ENCODE measurements at places on chromosomes 2 and 18.

DNA sequence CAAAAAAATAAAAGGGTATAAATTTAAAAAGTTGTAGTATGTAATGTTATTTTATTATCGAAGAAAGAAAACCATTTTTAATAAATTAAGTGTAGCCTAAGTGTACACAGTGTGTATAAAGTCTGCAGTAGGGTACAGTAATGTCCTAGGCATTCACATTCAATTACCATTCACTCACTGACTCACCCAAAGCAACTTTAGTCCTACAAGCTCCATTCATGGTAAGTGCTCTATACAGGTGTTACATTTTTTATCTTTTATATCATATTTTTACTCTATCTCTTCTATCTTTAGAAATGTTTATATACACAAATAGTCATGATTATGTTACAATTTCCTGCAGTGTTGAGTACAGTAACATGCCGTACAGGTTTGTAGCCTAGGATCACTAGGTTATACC, 59.5 kb downstream of the RABL2A start:
- DNase-seq: no peak

DNA sequence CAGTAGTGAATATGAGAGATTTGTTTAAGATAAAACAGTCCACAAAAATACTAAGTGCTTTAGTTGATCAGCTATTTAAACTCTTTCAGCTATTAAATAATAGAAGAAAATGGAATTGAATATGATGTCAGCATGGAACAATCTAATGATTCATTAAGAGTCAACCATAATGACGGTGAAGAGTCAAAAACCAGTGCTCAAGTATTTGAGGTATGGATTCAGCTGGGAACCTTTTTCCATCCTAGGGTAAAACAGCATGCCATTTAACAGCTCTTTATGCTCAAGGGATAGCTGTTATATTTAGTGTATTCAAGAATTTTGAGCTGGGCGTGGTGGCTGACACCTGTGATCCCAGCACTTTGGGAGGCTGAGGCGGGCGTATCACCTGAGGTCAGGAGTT, 29.7 kb downstream of the CARF start:
- DNase-seq: no peak

GRCh38 chr2:59182249-59182648, 941.1 kb upstream of the FANCL start:
- DNase-seq: no peak

- DNase-seq: no peak
These were observed 173.3 kb downstream of the ANKRD44 start for GRCh38 chr2:197137231-197137630.

DNA sequence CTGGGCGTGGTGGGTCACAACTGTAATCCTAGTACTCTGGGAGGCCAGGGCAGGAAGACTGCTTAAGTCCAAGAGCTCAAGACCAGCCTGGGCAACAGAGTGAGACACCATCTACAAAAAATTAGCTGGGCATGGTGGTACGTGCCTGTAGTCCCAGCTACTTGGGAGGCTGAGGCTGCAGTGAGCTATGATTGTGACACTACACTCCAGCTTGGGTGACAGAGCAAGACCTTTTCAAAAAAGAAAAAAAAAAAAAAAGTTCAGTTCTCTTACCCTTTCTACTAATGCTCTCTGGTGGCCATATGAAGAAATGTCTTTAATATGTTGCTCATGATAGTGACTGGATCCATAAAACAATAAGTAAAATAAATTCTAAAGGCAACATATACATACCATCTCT, 14.9 kb downstream of the TYW5 start:
- no peak for DNase-seq

DNA sequence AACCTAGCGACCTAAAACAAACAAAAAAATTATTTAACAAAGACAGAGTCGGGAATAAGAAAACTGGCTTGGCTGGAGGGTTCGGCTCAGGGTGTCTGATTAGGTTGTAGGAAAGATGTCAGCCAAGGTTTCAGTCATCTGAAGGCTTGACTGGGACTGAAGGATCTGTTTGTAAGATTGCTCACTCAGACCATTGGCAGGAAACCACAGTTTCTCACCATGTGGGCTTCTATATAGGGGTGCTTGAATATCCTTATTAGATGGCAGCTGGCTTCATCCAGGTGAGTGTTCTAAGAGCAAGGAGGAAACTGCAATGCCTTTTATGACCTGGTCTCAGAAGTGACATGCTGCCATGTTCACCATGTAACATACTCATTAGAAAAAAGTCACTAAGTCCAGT, 999 bp upstream of the IL36B start:
- DNase-seq: no peak

- DNase-seq: no peak
These were observed 272.0 kb downstream of the SMAD2 start for GRCh38 chr18:47658498-47658897.

- no peak for DNase-seq
These were observed 26.9 kb downstream of the SGPP2 start for GRCh38 chr2:222451224-222451674.

DNA sequence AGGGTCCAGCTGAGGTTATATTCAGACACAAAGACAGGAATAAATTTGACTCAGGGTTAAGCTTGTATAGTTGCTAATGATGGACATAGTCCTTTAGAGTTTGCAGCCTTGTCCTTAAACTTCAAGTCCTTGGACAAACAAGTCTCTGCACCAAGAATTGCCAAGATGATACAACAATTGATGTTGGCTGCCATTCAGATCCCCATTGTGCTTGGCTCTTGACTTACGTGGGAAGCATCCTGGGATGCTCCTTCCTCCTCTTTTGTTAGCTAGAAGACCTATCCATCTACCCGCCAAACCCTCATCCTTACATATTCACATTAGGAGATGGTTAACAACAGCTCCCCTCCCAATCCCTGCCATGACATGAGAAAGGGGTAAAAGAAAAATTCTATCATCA, 115.6 kb downstream of the RDH14 start:
- no peak for DNase-seq

- DNase-seq: no peak
These were observed 192.1 kb upstream of the RND3 start for GRCh38 chr2:150679456-150680120.

GRCh38 chr18:9329471-9329870, 5.1 kb upstream of the TWSG1 start:
- no peak for DNase-seq

DNA sequence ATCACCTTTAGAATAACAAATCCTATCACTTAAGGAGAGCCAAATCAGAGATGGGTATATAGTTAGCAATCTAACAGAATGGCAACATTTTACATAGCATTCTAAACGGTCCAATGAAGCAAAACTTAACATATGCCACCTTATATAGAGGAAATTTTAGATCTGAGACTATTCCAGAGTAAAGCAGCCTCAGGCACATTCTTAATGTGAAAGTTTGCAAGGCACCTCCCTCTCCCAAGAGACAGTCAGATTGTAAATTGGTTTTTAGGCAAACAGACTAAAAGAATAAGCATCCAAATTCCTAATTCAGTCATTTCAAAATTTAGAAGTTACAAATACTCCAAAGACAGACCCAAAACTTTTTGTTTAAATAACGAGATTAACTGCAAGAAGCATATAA, 292.9 kb downstream of the STK39 start:
- DNase-seq: no peak

DNA sequence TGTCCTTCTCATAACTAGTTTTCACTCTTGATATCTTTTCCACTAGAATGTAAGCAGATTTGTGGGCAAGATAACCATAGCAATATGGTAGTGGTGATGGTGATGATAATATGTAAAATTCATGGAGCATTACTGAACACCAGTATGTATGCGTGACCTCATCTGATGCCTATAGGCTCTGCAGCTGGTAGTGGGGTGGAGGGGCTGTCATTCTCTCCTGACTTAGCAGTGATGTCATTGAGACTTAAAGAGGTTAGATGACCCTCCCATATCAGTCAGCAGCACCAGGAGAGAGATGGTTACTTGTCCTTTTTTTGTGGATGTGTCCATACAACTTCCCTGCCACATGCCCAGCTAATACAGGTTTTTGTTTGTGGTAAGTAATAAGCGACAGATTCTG, 27.9 kb downstream of the PARD3B start:
- DNase-seq: no peak

GRCh38 chr2:17272170-17272569, 246.1 kb downstream of the RAD51AP2 start:
- DNase-seq: no peak

- DNase-seq: no peak
These were observed 65.7 kb upstream of the RTN4 start for GRCh38 chr2:55115761-55116597.

- DNase-seq: no peak
These were observed 92.2 kb downstream of the ALPK2 start for GRCh38 chr18:58536534-58537271.

- DNase-seq: no peak
These were observed 11.0 kb upstream of the NBEAL1 start for GRCh38 chr2:203003716-203004115.

- no peak for DNase-seq
These were observed 794.2 kb downstream of the ERBB4 start for GRCh38 chr2:211744379-211744778.

DNA sequence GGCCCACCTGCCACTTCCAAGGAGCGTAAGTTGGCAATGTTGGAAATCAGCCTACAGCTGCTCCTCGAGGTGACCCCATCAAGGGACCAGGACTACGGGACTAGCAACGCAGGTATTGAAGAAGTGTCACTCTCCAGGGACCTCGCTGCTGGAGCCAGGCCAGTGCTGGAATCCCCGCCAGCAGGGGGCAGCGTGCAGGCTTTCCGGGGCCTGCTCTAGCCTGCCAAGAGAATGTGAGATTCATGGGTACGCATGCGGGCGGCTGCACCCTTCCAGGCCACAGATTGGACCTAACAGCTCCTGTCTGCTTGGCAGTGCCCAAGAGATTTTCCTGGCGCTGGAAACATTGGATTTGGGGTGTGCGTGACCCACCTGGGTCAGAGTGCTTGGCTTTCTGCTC, 182.8 kb upstream of the RAB12 start:
- DNase-seq: peak; percentile 6

- DNase-seq: no peak
These were observed 182.0 kb downstream of the UXS1 start for GRCh38 chr2:106012001-106012590.

GRCh38 chr18:3511980-3512379, 62.0 kb downstream of the TGIF1 start:
- no peak for DNase-seq

- no peak for DNase-seq
These were observed 233.7 kb downstream of the EN1 start for GRCh38 chr2:118613737-118614136.

DNA sequence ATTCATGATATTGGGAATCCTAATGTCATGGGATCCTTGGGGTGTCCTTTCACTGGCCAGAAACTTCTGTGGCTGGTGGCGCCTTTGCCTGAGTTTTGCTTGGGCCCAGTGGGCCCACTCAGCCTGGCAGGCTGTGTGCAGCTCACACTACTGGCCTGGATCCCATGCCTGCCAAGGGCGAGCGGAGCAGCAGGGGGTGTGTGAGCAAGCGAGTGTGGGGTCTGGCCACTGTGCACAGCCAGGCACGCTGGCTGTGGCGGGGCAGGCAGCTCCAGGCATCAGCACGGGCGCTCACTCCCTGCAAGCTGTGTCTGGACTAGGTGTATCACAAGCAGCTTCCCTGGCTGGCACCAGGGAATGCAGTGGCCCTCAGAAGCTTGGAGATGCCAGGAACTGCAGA, 74.5 kb downstream of the NCOA1 start:
- DNase-seq: no peak

GRCh38 chr18:11946756-11947155, 34.6 kb upstream of the IMPA2 start:
- no peak for DNase-seq

GRCh38 chr2:216645636-216645950, 12.4 kb downstream of the IGFBP2 start:
- DNase-seq: no peak

DNA sequence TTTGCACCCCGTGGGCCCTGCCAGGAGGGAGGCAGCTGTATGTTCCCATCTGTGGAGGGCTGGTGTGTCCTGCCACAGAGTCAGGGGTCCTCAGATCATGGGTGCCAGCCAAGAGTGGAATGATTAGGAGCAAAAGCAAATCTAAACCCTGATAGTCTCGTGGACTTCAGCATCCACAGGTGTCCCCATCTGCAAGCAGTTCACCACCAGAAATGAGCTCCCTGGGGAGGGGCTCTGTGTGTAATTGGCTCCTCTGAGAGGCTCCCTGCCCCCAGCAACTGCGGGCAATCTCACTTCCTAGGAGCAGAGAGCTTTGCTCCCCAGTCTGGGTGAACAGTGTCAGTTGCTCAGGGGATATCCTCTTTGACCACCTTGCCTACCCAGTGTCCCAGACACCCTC, 78.1 kb downstream of the HNRNPLL start:
- DNase-seq: no peak

GRCh38 chr2:218344090-218344754, 12.4 kb upstream of the CATIP start:
- DNase-seq: no peak

DNA sequence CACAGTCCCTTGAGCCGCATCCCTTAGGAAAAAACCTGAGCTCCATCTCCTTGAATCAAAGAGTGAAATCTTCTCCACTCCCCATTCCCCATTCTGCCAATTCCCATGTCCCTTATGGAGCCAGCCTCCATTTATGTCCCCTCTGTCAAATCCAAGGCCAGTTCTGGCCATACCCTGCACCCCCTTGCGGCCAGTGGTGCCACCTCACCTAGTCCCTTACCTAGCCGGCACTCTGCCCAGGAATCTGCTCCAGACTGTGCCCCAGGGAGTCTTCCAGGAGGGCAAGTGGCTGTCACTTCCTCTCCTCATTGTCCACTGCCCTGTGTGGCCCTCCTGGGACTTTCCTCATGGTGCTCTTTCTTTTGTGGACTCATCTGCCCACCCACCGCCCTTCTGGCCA, 195.4 kb upstream of the RMP24 start:
- no peak for DNase-seq

GRCh38 chr2:180056367-180057118, 49.4 kb upstream of the CWC22 start:
- DNase-seq: no peak

- DNase-seq: peak; percentile 12
These were observed 16.5 kb downstream of the DYNC1I2 start for GRCh38 chr2:171703574-171704347.

GRCh38 chr2:233288663-233289062, 19.0 kb upstream of the SAG start:
- no peak for DNase-seq

DNA sequence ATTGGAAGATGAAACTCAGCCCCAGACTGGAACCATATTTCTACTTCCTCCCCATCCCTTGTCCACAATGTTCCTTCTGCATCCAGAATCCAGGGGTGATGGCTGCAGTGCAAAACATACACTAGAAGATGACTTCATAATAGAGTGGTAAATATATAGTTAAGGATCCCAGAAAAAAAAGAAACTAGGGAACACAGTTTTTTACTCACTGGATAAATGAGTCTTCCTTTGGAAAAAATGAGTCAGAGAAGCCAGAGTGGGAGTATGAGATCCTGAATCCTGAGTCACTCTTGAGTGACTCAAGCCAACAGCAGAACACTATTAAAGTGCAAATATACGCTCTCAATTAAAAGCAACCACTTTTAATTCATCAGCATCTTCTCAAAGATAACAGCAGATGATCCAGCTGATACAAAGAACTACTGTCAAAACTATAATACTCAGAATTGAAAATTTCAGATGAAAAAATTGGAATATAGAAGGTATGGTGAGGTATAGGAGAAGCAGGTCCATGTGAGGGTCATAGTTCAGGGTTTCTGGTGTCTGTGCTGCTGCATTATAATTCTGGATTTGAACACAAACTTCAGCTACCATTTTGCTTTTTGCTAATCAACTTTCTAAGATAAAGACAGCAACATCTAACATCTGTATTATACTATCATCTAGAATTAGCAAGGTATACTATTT, 987.2 kb upstream of the CDH2 start:
- no peak for DNase-seq

All from stimulated activated CD4-positive, alpha-beta T cell treated with anti-CD3 and anti-CD28 coated beads, Interleukin-4, amount 100 ng/mL, for 24 hours (primary cell).